ENCODE measurements at places on chromosomes 6 and 20. TPM values are rescaled to one million over a fixed set of nuclear protein-coding genes. Genes with fewer than 3 reads are reported as not detected.

Gene WFDC10B
- not detected for total RNA-seq

Gene HACE1
- total RNA-seq, result 11.4 TPM

Gene UST
- total RNA-seq, result 0.69 TPM

Gene SH3BGRL2
- total RNA-seq, result 2.9 TPM

Gene DEFB124
- total RNA-seq, result not detected

Gene MDFI
- total RNA-seq, result not detected

Gene NOTCH4
- total RNA-seq, result 4.7 TPM

Gene VSX1
- total RNA-seq, result not detected

Gene HLA-DOA
- 10.5 TPM for total RNA-seq

Gene VIP
- not detected for total RNA-seq

Gene MEA1
- 32.7 TPM for total RNA-seq

Gene DAAM2
- total RNA-seq, result not detected

Gene NKX2-2
- total RNA-seq, result not detected

Gene TINAG
- total RNA-seq, result not detected

Gene GPX5
- not detected for total RNA-seq

Gene TRIM31
- not detected for total RNA-seq

Gene ANGPT4
- not detected for total RNA-seq

Gene SAMD3
- 40.7 TPM for total RNA-seq

Gene GABBR1
- total RNA-seq, result 61.9 TPM

Gene LINC00237
- total RNA-seq, result not detected

Gene MEP1A
- total RNA-seq, result not detected
